Iris pigment epithelial cell (primary cell): ENCODE measurements at places on chromosomes 16 and 17.

GRCh38 chr16:85310868-85311585, 198.8 kb upstream of the CIBAR2 start:
- no peak for DNase-seq

DNA sequence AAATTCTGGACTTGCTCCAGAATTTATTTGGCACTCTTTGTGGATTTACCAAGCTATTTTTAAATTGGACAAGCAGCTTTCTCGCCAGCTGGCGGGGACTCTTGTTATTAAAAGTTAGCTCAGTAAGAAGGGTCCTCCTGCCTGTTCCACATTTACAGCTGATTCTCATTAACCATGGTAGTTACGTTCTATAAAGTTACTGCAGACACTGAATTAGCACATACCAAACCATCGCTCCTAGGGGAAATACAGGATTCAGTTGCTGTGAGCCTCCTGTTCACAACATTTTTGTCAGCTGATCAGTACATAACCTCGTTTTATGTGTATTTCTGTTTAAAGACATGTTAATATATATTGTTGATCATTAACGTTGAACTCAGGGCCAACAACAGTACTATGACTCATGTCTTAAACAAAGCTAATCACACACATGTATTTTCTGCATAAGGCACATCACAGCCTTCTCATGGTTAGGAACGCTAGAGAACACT, 4.2 kb downstream of the LDAF1 start:
- DNase-seq: no peak

DNA sequence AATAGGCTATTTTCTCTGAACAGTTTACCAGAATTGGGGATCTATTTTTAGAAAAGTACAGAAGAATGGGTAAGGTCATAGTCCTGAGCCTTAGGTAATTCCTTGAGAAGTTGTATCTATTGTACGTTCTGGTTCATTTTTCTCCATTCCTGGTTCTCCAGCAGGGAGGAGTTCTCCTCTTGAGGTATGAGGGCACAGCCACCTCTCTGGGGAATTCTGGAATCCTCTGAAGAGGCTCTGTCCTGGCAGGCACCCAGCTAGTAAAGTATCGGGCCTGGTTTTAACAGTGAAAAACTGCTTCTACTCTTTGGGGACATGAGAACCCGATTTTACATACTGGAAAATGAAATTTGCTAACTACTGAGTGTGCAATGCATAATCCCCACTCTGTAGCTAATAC, 19.6 kb upstream of the PMFBP1 start:
- DNase-seq: no peak

DNA sequence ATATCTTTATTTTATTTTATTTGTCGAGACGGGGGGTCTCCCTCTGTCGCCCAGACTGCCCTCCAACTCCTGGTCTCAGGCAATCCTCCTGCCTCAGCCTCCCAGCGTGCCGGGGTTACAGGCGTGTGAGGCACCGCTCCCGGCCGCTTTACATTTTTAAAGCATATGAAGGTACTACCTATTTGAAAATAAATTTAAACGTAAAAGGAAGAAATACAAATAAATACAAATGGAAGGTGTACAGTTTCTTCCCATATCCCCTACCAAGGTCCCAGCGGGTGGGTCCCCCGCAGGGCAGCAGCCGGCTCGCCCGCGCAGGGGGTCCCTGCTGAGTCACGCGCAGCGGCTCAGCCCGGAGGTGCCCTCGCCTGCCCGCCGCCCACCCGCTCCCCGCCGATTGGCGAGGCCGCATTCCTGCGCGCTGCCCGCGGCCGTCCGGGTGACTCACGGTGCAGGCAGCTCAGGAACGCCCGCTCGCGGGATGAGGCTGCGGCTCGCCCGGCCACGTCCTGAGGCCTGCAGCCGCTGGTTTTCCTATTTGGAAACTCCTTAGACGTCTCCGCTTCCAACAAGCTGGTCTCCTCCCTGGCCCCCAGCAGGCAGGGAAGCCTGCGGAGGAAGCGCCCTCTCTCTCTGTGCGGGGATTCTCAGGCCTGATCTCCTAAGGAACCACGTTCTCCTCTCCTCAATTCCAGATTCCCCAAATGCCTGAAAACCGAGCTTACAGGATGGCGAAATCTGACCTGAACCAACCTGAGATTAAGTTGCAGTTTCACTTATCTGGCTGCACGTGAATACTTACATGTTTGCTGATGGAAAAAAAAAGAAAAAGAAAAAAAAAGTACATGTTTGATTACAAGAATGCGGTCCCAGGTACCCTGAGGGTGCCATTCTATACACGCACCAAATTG, 54.8 kb upstream of the MAP3K14 start:
- peak; percentile 96 for DNase-seq

DNA sequence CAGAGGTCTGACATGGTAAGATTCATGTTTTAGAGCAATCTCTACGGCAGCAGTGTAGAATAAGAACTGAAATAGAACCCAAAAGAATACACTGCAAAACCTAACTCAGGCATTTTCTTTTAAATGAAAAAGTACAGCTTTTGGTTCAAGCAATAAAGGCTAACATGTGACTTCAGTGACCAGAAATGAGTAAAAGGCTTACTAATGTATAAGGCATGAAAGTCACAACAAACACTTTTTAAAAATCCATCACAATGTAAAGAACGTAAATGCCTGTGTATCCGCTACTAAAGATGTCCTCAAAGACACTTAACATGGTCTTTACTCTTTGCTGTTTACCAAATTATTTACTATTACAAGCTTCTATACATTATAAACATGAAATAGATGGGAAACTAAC, 16.6 kb downstream of the KIAA0753 start:
- DNase-seq: peak; percentile 47

DNA sequence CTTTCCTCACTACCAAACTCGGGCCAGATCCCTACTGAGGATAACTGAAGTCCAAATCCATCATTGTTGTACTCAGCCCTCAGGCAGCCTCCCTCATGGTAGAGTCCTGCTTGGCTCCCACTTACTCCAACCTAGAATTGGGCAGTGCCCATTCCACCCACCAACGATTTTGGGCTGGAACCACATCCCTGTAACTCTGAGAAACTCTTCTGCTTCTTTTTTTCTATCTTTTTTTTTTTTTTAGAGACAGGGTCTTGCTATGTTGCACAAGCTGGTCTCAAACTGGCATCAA, 1.2 kb downstream of the PRR14 start:
- DNase-seq: no peak

DNA sequence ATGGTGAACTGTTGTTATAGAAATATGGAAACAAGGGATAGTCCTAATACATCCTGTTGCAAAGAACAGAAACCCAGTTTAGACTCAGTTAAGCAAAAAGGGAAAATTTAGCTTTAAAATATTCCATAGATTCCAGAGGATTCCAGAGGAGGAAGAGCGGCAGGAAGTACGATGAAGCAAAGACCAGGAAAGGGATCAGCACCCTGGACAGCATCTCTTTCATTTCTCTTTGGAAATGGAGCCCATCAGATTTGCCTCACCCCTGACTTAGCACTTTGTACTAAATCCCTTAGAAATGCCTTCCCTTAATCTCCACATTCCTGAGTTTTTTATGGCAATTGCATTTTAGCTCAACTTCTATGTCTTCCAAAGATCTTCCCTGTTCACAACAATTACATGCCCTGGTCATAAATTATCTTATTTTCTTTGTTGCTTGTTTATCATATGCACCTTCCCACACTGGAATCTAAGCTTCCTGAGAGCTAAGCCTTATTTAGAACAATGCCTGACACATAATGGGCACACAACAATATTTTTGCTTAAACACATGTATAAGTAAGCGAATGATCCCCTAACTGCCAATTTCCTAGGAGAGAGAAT, 150.0 kb upstream of the RBFOX1 start:
- no peak for DNase-seq

- no peak for DNase-seq
These were observed 37.2 kb upstream of the NGFR start for GRCh38 chr17:49457564-49458535.

DNA sequence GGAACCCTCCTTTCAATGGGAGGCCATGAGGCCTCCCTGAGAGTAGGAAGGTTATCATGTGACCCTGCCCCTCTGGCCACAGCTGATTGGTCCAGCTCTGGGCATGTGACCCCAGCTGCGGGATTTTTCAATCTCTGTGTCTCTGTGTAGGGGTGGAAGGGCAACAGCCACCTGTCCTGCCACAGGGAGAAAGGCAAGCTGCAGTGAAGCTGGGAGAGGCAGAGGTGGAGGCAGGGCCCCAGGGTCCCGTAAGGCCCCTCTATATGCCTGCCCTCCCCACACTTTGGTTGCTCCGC, 10.9 kb downstream of the DNAAF8 start:
- no peak for DNase-seq

GRCh38 chr17:39325528-39326240, 75.7 kb downstream of the FBXL20 start:
- DNase-seq: no peak

DNA sequence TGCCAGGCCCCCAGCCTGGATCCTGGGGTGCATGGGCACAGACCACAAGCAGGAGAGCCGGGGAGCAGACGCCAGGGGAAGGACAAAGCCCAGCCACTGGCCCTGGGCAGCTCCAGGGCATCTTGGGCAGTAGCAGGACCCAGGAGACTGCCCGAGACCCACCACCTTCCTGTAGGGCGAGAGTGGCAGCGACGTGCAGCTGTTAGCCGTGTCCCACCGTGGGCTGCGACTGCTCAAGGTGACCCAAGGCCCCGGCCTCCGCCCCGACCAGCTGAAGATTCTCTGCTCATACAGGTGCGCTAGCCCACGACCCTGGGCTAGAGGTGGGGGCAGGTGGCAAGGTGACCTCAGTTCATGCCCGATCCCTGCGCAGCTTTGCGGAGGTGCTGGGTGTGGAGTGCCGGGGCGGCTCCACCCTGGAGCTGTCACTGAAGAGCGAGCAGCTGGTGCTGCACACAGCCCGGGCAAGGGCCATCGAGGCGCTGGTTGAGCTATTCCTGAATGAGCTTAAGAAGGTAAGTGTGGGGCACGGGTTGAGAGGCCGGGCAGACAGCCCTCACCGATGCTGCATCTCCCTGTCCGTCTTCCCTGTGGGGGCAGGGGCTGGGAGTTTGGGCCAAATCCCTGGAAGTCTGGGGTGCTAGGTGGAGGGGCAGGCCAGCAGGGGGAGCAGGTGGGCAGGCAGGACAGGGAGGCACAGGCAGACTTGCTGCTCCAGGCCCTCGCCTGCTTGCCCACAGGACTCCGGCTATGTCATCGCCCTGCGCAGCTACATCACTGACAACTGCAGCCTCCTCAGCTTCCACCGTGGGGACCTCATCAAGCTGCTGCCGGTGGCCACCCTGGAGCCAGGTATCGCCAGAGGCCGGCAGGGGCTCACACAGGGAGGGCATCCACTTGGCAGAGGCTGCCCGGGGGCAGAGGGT, 13.5 kb upstream of the SMIM5 start:
- peak; percentile 38 for DNase-seq

DNA sequence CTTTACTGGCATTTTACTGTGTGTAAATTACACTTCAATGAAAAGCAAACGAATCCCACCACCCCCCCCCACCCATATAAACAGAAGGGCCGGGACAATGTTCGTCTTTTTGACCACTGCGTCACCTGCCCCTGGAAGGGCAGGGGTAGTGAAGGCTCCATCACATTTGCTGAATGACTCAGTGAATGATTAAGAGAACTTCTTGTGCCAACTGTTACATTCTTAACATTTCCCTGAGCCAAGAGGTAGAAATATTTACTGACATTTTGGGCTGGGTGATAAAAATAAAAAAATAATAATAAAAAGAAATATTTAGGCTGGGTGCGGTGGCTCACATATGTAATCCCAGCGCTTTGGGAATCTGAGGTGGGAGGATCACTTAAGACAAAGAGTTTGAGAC, 24.1 kb downstream of the C16orf96 start:
- DNase-seq: peak; percentile 38

DNA sequence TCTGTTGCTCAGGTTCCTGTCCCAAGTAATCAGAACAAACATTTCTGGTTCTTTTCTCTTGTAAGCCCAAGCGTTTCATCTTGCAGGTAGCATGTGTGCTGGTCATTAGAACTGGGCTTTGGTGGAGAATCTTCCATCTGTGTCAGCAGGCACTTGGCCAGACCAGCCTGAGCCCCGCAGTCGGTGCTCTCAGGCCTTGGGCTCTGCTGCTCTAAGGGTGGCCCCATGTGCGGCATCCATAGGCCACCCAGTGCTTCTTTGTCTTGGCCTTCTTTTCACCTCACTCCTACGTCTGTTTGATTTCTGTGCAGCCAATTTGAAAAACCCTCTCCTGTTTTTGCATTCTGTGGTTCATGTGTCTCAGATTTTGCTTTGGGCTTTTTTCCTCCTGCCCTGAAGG, 51.6 kb downstream of the PLD6 start:
- no peak for DNase-seq

DNA sequence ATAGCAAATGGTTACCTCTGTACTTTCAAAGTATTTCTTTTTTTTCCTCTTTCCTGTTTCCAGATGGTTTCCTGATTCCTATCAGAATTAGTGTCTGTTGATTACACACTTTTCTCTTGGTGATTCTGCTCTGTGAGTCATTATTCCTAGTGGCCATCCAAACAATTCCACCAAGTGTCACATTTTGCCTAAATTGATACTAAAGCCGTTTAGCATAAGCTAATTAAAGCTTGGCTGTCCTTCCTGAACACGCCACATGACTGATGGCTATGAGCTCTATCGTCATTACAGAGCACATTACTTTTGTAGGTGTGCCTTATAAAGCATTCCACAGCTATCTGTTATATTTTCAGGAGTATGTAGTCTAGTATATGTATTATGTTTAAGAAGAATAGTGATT, 671.2 kb downstream of the CDH8 start:
- DNase-seq: no peak

GRCh38 chr17:30332057-30332542, 1.8 kb downstream of the TMIGD1 start:
- DNase-seq: peak; percentile 86

DNA sequence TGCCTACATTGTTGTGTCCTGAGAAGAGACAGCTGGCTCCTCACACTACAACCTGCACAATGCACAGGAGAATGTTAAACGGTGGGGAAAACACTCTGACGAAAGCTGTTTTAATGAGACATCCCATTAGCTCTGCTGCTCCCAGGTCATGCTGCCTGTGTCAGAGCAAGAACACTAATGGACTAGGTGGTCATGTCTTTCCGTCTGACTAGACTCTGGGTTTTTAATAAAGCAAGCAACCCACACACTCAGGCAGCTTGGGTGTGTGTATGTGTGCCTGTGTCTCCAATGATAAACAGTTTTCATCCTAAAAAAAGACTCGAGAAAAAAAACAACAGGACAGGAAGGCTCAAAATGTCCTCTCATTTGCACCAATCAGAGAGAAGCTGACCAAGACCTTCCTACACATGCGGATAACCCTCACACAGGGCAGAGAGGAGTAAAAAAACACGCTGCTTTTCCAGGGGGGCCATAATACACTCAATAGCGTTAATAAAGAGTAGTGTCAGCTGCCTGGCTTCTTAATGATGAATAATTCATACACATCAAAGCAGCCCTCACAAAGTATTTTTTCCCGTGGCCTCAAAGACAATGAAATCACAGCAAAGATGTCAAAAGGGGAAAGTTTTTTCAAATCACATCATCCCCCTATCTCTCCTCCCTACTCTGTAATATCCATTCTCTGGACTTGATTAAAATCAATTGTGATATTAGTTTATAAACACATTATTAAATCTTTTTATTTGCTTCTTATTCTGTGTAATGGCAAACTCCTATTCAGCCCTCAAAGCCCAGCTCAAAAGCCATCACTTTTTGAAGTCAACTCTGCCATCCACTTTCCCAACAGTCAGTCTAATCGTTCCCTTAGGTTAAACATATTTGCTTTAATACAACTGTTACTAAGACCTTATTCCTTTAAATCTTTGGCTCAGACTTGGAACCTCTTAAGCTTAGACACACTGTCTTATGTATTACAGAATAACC, 244.2 kb upstream of the CDH11 start:
- DNase-seq: no peak

- no peak for DNase-seq
These were observed 98.5 kb downstream of the SOX9 start for GRCh38 chr17:72219137-72219823.

- DNase-seq: no peak
These were observed 2.2 kb downstream of the NUBP1 start for GRCh38 chr16:10745841-10746240.
